ENCODE measurements at places on chromosomes 7 and 10. TPM values are rescaled to one million over a fixed set of nuclear protein-coding genes. Genes with fewer than 3 reads are reported as not detected.
A peak's percentile ranks its signal among the peaks of the same experiment; 100 is the strongest.

The ZDHHC16 gene
- total RNA-seq = 35.1 TPM

The TRIM50 gene
- not detected for total RNA-seq

The CLRN3 gene
- not detected for total RNA-seq

The CLDN3 gene
- 51.6 TPM for total RNA-seq

GRCh38 chr7:74375726-74376220 lies 77.9 kb upstream of the GTF2IRD1 start:
- DNase-seq = no peak

DNA sequence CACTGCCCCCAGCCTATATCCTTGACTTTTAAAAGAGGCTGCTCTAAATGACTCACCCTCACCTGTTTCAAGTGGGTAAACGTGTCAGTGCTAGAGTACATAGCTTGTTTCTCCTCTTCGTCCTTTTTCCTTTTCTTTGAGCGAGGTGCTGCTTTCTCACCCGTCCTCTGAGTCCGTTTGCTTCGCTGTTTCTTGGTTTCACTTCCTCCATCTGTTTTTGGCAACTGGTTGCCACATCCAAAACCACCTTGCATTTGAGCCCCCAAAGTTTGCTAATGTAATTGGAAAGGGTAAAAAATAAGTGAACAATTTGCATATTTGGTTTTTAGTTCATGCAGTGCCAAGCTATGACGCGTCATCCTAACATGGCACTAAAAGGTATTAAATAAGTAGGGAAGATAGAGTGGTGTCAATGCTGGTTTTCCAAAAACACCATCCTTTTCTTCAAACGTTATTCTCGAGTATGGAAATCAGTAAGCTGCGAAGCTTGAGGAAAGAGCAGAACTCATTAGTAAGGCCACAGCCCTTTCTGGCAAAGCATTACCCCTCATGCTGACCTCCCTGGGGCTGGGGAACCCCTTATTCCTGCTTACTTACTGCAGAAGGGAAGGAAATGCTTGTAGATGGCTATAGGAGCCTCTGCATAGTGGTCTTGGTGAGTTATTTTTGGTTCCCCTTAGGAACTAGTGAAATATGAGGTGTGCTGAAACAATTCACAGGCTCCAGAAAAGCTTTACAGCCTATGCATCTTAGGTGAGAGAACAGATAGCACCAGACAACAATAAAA lies 133.5 kb downstream of the GALNT11 start:
- no peak for DNase-seq

GRCh38 chr10:36188080-36188453 lies 546.0 kb upstream of the FZD8 start:
- DNase-seq = no peak

GRCh38 chr10:16271571-16271970 lies 165.2 kb upstream of the PTER start:
- no peak for DNase-seq

- DNase-seq = peak; percentile 86
These were observed 91.6 kb downstream of the COBL start for GRCh38 chr7:51224811-51225595.

GRCh38 chr7:47225387-47226131 lies 356.4 kb downstream of the TNS3 start:
- no peak for DNase-seq

GRCh38 chr7:23012908-23013714 lies 819 bp downstream of the HYCC1 start:
- peak; percentile 18 for DNase-seq

DNA sequence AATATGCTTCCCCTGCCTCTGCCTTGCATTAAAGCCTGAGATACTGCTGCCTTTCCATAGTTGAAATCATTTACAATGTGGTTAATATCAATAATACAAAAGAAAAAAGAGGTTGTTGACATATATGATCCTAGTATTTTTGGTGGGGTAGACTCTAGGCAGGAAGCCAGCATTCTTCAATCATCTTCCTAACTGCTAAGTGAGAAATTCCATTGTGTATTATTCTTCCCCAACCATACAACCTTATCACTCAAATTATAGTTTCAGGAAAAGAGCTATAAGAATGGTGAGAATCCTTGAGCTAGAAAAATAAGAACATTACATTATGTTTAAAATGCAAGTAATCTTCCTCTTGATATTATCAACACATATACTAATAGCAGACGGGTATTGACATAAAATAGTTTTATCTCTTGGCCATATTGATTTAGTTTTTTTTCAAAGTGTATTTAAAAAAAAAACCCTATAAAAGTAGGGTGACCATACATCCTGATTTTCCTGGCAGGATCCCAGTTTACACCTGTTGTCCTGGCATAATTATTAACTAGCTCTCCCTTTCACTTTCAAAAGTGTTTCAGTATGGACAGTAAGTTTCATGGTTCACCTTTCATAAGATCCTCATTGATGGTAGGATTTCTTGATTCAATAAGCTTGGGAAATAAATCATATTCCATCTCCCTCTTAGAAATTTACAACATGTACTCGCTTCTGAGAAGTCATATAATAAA lies 33.4 kb upstream of the WASL start:
- peak; percentile 34 for DNase-seq

GRCh38 chr7:44167920-44168319 lies 21.3 kb downstream of the GCK start:
- DNase-seq = no peak

DNA sequence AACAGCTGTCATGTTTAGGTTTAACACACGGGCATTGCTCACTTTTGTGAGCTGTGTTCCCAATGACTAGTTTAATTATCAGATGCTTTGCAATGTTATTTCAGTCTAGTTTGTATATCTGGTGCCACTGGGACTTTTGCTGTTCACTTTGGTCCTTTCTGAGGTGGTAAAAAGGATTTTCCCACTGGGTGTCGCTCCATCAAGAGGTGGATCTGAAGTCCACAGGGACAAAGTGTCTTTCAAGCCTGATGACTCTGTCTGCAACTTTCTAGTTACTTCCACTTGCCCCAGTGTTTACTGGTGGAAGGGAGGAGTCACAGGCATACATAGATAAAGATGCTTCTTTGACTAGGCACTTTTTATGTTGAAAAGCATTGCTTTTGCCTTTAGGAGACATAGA lies 242.2 kb downstream of the HGF start:
- peak; percentile 42 for DNase-seq

GRCh38 chr10:122112021-122112616 lies 123.2 kb downstream of the TACC2 start:
- DNase-seq = peak; percentile 70

GRCh38 chr10:12414278-12414989 lies 65.1 kb downstream of the CAMK1D start:
- no peak for DNase-seq

DNA sequence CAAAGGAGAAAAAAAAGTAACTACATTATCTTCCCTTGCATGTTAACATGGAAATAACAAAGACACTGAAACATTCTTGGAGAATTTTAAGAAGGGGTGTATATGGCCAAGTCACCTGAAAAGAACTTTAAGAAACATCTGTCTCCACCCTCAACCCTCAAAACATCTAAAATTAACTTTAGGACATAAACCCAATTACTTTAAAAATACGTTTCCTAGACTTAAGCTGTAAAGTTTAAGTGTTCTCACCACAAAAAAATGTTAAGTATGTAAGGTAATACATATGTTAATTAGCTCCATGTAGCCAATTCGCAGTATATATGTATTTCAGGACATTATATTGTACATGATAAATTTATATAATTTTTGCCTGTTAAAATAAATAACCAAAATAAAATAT lies 71.1 kb upstream of the GLCCI1 start:
- no peak for DNase-seq

- DNase-seq = no peak
These were observed 42.8 kb downstream of the PITRM1 start for GRCh38 chr10:3129581-3130340.

- no peak for DNase-seq
These were observed 38.8 kb upstream of the SEPTIN7 start for GRCh38 chr7:35761871-35762677.

Data from PC-3 (cell line).